Midbrain (tissue), 1 donor: ENCODE measurements at places on chromosomes 16 and 17.

GRCh38 chr17:40301315-40301714 lies 7.7 kb upstream of the RARA start:
- no peak for DNase-seq

GRCh38 chr17:80696964-80697363 lies 152.3 kb downstream of the RPTOR start:
- DNase-seq = no peak

DNA sequence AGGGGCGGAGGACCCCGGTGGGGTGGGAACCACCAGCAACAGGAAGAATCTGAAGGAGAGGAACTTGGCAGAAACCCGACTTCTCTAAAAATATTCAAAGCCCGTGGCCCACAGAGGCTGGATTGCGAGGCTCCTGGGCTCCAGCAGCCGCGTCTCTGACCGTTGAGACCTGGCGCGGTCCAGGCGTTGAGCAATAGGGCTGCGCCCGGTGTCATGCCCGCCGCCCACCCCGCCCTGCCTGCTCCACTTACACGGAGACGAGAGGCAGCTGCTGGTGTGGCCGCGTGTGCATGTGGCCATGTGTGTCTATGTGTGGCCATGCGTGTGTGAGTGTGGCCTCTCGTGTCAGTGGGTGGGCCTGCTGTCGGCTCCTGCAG lies 83.6 kb downstream of the IRF8 start:
- peak; percentile 2 for DNase-seq

- DNase-seq = no peak
Observed at GRCh38 chr16:78704416-78704815, 605.0 kb downstream of the WWOX start.

DNA sequence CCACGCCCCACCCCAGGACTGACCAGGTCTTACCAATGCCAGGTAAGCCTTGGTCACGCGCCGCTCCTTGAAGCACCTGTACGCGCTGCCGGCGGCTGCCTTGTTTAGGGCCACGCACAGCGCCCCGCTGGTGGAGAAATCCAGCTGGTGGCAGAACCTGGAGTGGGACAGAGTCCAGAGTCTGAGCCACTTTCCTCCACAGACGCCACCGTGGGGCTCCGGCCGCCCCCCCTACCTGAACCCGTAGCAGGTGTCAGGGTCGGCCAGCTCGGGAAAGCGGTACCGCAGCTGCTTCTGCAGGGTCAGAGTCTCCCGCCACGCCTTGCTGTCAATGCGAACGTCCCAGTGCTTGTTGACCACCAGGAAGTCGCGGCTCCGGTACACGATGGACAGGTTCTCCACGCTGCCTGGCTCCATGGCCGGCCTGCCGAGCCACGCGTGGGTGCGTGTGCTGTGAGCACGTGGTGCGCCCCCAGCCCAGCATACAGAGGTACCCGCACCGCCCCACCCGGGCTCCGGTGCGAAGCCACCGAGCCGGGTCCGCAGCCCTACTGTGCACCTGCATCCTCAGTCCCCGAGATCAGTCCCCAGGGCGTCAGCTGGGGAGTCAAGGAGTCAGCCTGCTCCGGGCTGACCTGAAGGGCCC lies 737 bp downstream of the RPUSD1 start:
- DNase-seq = no peak

DNA sequence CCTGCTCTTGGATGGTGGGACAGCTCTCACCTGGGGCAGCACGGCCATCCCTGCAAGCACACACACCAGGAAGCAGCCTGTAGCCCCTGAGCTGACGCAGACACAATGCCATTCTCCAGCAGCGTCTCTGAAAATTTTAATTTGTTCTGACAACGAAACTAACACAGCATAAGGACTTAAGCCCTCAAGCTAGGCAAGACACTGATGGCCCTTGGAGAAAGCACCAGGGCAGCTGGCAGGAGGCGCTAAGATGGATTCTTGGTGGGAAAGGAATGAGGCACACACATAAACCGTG lies 2.7 kb upstream of the LIMD2 start:
- DNase-seq = no peak

DNA sequence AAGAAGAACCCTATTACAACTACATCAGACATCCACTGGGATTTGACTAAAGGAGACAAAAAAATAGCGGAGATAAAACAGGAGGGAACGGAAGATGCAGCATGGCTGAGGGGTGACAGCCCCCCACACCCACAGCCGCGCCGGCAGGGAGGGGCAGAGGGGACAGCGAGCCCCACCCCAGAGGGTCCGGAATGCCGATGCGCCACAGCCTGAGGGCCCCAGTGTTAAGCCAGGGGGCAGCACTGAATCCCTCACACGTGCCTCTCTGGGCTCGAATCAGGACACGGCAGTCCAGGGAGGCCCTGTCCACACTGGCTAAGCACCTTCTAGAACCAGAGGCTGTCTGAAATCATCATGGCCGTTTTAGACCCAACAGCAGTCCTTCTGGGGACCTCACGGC lies 18.8 kb downstream of the MAP1LC3B start:
- DNase-seq = no peak

GRCh38 chr16:11848842-11849241 lies 2.5 kb downstream of the RSL1D1 start:
- no peak for DNase-seq

GRCh38 chr16:84198401-84198800 lies 7.4 kb downstream of the ADAD2 start:
- DNase-seq = no peak

- DNase-seq = no peak
Observed at GRCh38 chr16:1920727-1921171, 2.5 kb upstream of the HS3ST6 start.

GRCh38 chr16:73428121-73428520 lies 380.2 kb upstream of the ZFHX3 start:
- no peak for DNase-seq

DNA sequence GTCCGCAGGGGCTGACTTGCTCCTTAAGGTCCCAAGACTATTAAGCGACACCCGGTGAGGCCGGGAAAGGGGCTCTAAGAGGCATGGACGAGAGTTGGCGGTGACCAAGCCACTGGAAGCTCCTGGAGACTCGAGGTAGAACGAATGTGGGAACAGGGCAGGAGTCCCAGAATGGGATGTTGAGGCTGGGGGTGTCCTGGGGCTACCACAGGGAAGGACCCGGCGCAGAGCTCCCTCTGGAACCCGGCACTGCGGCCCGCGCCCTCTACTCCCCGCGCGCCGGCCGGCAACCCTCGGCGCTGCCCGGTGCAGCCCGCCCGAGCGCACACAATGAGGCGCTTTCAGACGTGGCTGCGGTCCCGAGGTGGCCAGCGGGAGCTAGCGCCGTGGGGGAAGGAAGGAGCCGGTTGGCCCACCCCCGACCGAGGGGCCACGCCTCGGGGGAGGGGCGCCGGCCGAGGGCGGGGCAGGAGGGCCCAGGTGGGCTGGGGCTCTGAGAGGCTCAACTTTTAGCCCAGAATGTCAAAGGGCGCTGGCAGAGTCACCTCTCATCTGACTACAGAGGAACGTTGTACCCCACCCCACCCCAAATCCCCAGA lies at the start of gene CHST6:
Gene CHST6 (minus strand): TSS at position 366 of the 599 bp plus-strand sequence. CDS start 15,613 bp downstream, outside the sequence.
- peak; percentile 78 for DNase-seq

- no peak for DNase-seq
Observed at GRCh38 chr17:43468691-43469139, 15.1 kb upstream of the DHX8 start.

GRCh38 chr16:84245956-84246678 lies 6.3 kb upstream of the KCNG4 start:
- no peak for DNase-seq
